ENCODE measurements at places on chromosomes 16 and 17. TPM values are rescaled to one million over a fixed set of nuclear protein-coding genes. Genes with fewer than 3 reads are reported as not detected.

The SLC35G6 gene
- 0.18 TPM for total RNA-seq

- no peak for DNase-seq
These were observed 62.5 kb downstream of the WDR59 start for GRCh38 chr16:74922150-74923138.

DNA sequence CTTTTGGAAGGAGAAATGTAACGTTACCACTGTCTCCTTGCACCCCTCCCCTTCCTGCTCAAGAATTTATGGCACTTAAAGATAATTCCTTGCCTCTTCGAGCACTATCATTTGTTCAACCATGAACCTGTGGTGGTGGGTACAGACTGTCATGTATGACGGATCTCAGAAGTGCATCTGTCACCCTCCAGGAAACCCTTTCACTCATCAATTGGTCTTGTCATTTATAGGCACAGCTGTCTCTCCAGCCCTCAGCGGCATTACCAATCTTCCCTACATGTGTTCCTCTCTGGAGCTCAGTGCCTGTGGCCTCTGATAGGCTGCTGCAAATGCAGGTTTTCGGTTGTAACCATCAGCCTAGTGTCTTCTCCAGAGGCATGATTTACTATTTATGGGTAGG, 15.0 kb downstream of the CNTNAP4 start:
- no peak for DNase-seq

The NPIPA8 gene
- 6.8 TPM for total RNA-seq

DNA sequence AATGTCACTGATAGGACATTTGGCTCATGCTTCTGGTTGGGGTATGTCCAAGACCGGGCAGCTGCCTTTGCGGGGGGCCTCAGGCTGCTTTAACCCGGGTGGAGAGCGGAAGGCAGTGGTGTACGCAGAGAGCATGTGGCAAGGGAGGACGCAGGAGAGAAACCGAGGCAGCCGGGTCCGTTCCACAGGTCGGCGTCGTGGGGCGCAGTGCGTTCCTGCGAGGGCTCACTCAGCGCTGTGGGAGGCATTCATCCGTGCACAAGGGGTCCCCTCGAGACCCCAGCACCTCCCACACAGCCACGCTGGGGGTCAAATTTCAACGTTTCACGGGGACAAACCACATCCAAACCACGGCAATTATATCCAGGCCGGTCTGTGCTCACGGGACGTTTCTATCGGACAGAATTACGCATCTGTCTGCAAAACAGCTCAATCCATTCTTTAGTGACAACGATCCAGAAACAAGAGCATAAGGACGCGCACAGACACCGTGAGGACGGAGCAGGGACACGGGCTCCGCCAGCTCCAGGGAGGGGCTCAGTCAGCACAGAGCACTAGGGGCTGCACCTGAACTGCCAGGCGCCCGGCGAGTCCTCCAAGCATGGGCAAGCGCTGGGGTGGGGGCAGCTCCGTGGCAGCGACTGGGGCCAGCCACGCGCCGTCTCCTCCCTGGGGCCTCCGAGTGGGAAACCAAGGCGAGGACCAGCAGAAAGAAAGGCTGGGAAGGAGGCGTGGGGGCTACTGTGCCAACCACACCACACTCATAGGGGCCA, 108.4 kb upstream of the METRNL start:
- no peak for DNase-seq

- no peak for DNase-seq
These were observed 1.6 kb downstream of the HSD11B2 start for GRCh38 chr16:67432506-67432890.

GRCh38 chr17:73679476-73679875, 35.2 kb upstream of the SDK2 start:
- DNase-seq = no peak

- DNase-seq = no peak
These were observed at the start of gene RNF222 for GRCh38 chr17:8397636-8398035. Gene RNF222, minus strand, starts transcription at chr17:8397827. Its CDS starts 4,366 bp downstream, at chr17:8393461.

DNA sequence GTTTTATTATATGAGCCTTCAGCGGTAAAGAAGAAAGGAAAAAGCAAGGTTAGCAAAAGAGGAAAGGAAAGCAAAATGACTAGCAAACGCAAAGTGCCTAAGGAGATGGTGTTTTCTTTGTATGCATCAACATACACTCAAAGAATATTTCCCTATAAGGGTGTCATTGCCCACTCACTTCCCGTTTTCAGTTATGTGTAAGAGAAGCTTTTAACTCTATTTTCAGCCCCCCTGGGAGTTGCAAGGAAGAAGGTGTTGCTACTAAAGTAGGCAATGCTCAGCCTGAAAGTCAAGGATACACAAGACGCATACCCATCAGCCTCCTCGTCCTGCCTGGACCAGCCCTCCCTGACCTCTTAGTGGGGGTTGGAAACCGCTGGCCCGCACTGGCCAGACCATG, 267.7 kb upstream of the ZFHX3 start:
- no peak for DNase-seq

DNA sequence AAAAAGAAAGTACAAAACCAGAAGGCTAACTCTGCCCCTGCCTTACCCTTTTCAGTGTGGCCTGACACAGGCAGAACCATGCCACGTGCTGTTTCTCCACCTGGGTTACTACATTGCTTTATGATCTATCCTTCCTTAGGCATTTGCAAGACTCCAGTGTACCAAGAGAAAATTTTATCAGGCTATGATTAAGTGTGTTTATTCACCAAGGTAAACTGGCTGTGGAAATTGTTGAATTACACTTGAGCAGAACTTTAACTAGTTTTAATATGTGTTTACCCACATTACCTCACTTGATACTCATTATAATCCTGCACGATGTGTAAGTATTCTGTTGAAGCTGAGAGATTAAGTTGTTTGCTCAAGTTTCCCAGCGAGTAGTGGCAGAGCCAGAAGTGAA, 129.7 kb upstream of the MYOCD start:
- no peak for DNase-seq

The GJC1 gene
- 104 TPM for total RNA-seq

DNA sequence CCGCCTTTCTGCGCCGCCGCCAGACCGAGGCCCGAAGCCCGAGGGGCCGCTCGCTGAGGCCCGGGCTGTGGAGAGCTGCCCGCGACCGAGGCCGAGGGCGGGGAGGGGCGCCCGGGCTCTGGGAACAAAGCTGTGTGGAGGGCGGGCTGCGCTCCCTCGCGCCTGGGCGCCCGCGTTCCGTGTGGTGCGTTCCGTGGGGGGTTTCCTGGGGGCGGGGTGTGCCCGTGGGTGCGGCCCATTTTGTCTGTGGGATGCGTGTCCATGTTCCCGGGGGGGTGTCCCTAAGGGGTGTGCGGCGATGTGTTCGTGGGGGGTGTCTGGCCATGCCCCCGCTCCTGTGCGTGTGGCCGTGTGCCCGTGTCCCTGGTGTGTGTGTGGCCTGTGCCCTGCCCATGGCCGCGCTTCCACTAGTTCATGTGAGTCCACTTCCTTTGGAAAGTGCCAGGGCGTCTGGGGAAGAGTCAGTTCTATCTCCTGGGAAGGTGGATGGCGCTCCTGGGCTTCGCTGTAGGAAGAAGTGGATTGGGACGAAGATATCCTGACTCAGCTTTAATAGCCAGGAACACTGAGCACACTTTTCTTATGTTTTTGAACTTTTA, 520 bp downstream of the JPT2 start:
- DNase-seq = no peak

GRCh38 chr17:30302241-30302640, 10.5 kb upstream of the BLMH start:
- no peak for DNase-seq

DNA sequence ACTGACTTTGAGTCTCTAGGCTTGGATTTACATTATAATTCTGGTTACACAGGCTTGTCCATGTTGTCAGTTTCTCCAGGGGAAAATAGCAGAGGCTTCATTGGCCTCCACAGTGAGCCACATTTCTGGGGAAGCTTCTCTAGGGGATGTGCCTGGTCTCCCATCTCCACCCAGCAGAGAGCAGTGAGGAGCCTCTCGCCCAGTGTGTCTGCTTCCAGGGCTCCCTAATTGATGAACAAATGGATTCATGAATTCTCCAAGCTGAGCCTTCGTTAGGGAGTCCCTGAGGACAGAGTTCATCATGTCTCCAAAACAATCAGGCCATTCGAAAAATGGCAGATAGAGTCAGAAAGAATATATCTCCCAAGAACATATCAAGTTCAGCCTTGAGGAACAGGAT, 162.4 kb upstream of the TOX3 start:
- DNase-seq = no peak

DNA sequence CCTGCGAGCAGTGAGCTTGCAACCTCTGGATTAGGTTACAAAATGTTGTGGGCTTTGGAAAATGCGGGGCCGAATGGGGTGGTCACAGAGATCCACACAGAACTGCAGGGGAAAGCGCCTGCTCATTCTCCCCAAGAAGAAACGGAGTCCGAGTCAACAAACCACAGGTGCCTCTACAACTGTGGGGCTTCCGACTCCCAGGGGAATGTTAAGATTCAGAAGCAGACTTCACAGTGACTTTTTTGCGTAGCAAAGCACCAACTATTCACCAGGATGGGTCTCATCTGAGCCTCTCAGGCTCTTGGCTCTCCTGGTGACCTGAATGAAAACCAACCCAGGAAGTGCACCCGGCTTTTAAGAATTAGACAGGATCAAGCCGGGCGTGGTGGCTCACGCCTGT, 33.7 kb downstream of the NUBP1 start:
- no peak for DNase-seq

- DNase-seq = no peak
These were observed 8.9 kb upstream of the GPT2 start for GRCh38 chr16:46875243-46875642.

The HOXB3 gene
- total RNA-seq = 0.09 TPM

DNA sequence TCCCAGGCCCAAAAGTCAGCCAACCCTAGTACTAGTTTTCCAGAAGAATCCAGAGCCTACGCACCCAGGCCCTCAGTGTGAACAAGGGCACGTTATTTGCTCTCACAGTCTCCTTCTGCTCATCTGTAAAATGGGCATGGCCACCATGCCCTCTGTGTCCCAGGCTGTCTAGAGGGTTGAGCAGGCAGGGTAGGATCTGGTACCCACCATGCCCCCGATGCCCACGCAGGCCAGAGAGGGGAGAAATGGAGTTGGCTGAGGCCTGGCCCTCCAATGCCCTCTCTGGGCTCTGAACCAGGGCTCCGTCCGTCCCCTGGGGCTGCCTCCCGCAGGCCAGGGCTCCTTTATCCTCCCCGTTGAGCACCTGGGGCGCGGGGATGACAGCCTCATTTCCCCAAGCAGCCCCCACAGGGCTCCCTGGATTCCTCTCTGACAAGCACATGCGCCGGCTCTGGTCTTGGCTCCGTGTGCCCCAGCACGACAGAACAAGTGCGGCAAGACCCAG, 9.1 kb upstream of the BAHCC1 start:
- DNase-seq = peak; percentile 49

The MYOCD gene
- 1.2 TPM for total RNA-seq

DNA sequence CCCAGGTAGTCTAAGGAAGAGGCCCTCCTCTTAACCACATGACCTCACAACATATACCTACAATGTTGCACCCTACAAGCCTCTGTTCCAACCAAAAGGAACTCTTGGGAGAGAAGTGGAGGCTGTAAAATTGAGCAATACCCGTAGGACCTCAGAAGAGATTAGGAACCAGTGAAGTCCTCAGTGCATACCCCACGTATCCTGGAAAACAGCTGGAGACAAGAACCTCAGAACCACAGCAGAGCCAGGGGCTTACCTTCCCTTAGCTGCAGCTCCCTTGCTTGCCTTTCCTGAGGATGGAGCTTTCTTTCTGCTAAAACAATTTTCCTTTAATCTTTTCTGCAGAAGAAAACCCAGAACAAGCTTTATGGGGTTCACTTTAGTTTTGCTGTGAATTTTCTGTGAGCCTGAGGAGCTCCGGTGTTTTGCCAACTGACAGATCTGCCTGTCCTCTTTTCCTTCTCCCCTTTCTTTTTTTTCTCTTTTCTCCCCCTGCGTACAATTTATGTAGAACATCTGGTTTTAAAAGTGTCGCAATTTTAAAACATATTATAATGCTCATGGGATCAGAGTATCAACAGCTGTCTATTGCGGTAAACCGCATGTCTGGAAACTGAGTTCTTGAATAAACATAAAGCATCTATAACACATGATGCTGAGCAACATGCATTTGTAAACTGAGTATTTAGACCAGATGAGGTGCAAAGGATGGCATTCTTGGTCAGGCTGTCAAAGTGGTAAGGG, 226.4 kb upstream of the MAF start:
- no peak for DNase-seq

The FTSJ3 gene
- total RNA-seq = 62.1 TPM

- no peak for DNase-seq
These were observed 21.5 kb downstream of the MED1 start for GRCh38 chr17:39429600-39429999.

The SOST gene
- total RNA-seq = 0.25 TPM

The CTF1 gene
- total RNA-seq = 1.6 TPM

DNA sequence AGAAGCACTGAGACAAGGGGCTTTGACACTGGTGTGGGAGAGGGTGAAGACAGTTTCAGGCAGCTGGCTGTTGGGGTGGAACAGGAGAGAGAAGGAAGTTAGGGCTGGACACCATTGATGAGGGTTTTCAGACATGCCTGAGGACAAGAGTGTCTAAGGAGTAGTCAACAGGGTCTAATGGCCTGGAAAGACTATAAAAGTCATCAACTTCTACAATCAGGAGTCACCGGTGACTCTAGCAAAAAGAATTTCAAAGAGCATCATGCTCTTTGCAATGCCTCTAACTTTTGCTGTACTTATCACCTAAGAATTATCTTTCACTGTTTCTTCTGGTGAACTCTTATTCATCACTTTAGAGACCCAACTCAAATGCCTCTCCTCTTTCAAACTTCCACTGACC, 213.9 kb downstream of the C16orf78 start:
- peak; percentile 7 for DNase-seq

The SPIRE2 gene
- total RNA-seq = 21.1 TPM

DNA sequence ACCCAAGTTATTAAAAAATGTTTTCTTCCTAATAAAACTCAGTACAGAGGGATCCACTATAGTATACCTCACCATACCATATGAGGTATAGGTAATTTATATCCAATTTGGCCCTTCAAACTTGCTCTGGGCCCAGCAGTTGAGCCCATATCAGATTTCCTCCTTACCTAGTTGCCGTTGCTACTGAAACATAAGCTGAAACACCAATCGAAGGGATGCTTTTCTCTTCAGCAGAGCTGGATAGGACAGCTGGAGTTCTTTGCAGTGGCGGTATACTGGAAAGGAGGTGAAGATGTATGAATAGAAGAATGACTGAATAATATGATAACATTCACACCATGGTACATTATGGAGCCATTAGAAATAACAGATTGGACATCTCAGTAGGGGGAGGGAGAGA, 42.7 kb downstream of the TNRC6C start:
- DNase-seq = no peak

- no peak for DNase-seq
These were observed 18.3 kb downstream of the EARS2 start for GRCh38 chr16:23538919-23539278.

GRCh38 chr17:55763856-55764255, 13.0 kb downstream of the PCTP start:
- no peak for DNase-seq

GRCh38 chr16:60459463-60459862, 1576.8 kb downstream of the CDH8 start:
- DNase-seq = no peak

The ZSCAN10 gene
- 286 TPM for total RNA-seq

The G6PC1 gene
- not detected for total RNA-seq

The NACA2 gene
- not detected for total RNA-seq

- DNase-seq = no peak
These were observed 84.4 kb upstream of the RPL38 start for GRCh38 chr17:74119049-74119580.

The PROCA1 gene
- 31.7 TPM for total RNA-seq

The MARVELD3 gene
- total RNA-seq = 30.0 TPM

The GALK1 gene
- 42.2 TPM for total RNA-seq

The KCNJ12 gene
- total RNA-seq = 2.3 TPM

- DNase-seq = peak; percentile 87
These were observed 96.1 kb upstream of the CDH5 start for GRCh38 chr16:66270333-66270927.

The CMTM2 gene
- not detected for total RNA-seq

All from WTC11 (cell line).